ENCODE measurements at places on chromosomes 11 and 22.

- no peak for DNase-seq
Observed at GRCh38 chr11:17102462-17102861, 25.0 kb upstream of the RPS13 start.

- DNase-seq = no peak
Observed at GRCh38 chr22:20405931-20406685, 12.2 kb downstream of the ZNF74 start.

DNA sequence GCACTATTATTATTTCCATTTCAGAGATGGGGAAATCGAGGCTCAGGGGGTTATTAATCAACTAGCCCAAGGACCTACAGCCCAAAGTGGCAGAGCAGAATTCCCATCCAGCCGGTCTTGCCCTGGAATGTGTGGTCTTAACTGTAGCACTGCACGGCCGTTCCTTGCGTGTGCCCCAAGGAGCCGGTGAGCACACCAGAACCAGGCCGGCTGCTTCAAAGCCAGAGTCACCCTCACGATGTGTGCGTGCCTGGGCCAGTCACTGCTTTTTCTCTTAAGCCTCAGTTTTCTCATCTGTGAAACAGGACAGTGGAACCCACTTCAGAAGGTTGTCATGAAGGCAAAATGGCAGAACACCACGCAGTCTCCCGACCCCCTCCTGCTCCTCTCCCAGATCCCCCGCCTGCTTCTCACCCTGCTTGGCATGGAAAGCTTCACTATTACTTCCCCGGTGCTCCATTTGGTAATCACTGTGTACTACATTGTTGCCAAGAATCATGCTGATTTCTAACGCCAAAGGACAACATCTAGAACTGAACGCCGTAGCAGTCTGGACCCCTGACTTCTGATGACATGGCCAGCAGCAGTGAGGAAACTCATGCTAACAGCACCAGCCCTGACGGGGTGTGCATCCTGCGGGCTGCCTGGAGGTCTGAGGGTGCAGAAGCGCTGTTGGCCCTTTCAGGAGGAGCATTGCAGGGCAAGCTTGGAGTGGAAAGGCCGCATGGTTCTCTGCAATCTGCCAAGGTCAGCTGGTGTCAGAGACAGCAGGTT is 106.8 kb upstream of the B3GAT1 start:
- DNase-seq = no peak

DNA sequence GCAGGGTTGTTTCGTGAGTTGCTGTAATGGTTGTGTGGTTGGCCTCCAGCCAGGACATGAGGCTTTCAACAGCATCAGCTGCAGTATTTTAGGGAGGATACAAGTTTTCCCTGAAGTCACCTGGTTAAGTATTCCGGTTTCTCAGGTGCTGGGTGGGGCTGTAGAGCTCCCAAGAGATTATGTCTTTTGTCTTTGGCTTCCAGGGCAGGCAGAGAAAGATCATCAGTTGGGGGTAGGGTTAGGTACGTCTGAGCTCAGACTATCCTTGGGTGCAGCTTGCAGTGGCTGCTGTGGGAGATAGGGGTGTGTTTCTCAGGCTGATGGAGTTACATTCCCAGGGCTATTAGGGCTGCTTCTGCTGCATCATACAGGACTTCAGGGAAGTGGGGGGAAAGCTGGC is 47.5 kb upstream of the MRGPRX1 start:
- DNase-seq = no peak

DNA sequence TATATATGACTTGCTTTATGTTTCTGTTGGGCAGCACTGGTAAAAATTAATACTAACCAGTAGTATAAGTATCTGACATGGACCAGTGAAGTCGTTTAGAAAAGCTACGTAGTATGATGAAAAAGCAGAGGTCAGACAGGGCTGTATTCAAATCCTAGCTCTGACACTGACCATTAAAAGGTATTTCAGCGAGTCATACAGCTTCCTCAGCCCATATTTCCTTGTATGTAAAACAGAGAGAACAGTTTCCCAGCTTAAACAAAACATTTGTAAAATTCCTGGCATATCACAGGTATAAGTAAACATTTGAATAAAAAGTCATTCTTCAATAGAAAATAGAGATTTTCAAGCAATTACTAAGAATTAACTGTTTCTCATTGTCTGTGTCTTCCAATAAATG is 4.2 kb downstream of the NOX4 start:
- DNase-seq = no peak

DNA sequence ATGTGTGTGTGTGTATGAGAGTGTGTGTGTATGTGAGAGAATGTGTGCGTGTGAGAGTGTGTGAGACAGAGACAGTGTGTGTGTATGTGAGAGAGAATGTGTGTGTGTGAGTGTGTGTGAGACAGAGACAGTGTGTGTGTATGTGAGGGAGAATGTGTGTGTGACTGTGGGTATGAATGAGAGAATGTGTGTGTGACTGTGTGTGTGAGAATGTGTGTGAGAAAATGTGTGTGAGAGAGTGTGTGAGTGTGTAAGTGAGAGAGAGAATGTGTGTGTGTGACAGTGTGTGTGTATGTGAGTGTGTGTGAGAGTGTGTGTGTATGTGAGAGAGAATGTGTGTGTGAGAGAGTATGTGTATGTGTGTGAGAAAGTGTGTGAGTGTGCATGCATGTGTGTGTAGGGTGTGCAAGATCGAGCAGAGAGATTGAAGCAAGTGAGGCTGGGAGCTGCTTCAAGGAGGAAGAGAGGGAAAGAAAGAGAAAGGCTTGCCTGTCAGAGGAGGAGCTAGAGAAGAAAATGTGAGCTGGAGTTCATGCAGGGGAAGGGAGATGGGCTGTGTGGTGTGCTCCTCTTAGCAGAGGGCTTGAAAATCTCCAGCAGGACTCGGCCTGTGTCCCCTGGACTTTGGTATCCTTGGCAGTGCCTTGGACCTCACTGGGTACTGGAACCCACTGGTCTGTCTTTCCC is 27.7 kb upstream of the TP53I11 start:
- DNase-seq = no peak

- no peak for DNase-seq
Observed at GRCh38 chr11:2843551-2843950, 42.0 kb downstream of the CDKN1C start.

- DNase-seq = no peak
Observed at GRCh38 chr11:14184028-14184940, 174.7 kb downstream of the RRAS2 start.

- DNase-seq = no peak
Observed at GRCh38 chr11:104060004-104060794, 23.8 kb downstream of the DDI1 start.

DNA sequence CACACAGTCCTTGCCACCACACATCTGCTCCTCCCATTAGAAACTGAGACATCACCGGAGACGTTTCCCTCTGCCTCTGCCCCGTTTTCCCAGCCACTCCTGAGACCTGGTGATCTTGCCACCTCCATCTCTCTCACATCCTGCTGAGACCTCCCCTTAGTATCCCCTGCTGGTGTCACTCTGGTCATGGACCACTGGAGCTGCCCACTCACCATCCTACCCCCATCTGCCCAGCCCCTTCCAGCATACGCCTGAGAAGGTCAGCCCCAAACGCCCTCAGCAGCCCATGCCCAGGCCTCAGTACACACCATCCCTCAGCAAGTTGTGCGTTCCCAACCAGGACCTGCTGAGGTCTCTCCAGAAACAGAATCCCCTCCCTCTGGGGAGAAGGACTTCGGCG is 64.3 kb downstream of the SHANK2 start:
- no peak for DNase-seq

DNA sequence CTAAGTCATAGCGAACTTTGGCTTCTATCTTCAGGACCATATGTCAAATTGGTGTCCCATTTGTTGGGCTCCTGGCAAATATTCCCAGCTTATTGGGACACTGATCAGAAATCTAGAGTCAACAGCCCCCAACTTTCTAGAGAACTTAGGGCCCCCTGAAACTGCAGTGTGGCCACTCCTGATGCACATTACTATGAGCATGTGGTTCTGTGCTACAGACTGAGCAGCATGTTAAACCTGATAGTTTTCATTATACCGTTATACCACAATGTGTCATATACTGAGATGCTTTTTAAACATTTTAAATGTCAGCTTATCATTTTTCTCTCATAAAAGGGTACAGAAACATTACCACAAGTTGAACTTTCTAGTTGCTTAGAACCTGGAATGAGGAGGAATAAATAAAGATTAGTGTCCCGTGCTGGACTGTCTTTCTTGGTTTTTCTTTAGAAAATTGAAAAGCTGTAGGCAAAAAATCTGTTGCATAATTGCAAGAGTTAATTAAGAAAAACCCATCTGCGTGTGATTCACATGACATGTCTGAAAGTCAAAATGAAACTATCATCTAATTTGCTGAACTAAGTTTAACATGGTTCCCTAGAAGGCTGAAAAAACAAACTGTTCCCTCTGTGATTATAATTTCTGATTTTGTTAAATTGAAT is 16.4 kb upstream of the CTSC start:
- no peak for DNase-seq

DNA sequence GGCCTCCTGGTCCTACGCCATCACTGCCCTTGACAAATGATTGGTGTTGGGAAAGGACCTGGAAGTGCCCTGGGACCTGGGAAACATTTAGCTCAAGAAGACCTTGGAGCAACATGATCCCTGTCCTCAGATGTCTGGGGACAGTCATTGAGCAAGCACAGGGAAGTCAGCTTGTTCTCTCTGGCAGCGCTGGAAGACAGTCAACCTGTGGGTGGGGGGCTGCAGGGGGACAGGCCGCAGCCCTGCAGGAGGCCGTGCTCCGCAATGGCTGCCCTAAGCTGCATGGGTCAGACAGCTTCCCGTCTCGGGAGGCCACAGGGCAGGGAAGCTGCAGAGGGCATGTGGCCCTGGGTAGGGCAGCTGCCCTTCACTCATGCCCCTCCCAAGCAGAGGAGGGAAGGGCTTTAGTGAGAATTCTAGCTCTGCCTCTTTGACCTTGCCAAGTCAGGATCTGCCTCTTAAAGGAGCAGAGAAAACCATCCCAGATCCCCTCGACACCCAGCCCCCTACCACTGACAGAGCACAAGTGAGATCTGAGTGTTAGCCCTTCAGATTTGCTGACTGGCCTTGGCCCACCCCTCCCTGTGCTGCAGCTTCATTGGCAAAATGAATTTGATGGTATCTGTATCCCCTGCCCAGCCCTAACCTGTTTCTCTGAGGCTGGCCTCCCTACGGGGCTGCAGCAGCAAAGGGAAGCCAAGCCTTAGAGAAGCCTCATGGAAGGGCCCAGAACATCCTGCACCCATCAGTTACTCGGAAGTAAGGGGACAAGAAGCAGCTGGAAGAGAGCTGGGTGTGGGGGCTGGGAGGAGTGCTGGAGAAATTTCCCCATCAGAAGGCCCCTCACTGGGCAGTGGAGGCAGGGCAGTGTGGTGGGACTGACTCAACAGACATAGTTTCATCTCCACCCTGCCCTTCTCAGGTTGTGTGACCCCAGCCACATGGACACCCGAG is 6.2 kb upstream of the SREBF2 start:
- DNase-seq = no peak

DNA sequence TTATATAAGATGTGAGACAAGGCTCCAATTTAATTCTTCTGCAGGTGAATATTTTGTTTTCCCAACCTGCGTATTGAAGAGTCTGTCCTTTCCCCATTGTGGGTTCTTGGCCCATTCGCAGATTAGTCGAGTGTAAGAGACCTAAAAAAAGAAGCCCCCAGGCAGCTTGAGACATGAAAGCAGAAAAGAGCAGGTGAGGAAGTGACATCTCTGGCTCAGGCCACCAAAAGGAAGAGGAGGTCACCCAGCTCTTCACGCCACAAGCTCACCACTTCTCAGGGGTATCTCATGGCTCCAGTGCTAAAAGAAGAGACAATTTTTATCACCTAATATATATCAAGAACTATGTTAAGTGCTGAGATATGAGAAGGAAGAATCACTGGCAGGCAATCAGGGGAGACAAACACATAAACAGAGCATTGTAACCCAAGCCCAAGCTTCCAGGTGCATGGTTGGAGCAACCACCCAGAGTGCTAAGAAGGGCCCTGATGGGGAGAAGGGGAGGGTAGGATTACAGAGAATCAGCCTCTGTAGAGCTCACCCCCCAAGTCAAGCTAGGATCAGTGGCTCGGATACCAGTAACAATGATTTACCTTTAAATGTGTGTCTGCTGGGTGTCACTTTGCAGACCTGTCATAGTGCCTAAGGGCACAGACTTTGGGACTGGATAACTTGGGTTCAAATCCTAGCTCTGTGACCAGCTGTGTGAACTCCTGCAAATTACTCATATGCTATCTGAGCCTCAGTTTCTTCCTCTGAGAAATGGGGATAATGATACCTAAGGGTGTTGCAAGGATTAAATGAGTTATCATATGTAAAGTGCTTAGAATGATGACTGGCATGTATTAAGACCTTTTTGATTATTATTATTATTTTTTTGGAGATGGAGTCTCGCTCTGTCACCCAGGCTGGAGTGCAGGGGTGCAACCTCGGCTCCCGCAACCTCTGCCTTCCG is 39.2 kb downstream of the MCHR1 start:
- DNase-seq = no peak

GRCh38 chr11:35786188-35786587 is 123.6 kb downstream of the TRIM44 start:
- DNase-seq = no peak

DNA sequence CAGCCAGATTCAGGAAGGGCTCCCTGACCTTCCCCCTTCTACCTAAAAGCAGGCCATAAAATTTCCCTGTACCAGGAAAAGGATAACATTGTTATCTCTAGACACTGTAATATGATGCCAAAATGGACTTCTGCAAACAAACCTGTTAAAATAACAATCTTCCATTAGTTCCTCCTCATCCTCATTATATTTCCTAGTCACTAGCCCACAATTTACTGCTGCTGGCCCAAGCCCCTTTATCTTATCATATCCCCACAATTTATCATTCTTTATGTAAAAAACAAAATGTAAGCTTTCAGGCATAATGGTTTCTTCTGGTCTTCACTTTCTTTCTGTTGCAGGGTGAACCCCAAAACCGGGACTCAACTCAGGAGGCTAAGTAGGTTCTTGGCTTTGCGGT is 1132.1 kb upstream of the CNTN5 start:
- no peak for DNase-seq

DNA sequence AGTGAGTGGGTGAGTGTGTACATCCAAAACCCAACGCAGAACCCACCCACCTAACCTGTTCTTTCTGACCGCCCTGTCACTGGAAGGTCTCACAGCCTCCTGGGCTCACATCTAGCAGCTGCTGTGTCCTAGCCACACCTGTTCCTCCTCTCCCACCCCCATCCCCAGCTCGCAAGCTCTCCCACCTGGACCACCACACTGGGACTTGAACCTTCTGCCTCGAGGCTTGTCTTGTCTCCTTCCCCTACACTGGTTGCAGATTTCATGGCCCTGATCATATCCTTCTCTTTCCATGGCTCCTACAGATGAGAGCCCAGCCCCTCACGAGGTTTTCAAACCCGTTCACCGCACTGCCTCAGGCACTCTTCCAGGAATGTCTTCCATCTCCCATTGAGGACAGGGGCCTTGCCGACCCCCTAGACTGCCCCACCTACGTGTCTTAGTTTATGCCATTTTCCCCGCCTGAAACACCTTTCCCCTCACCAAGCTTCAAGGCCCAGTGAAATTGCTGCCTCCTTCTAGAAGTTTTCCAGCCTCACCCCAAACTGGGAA is 6.7 kb downstream of the IFITM10 start:
- no peak for DNase-seq

Data from cerebellar nuclear complex (tissue), 1 donor.